Left ventricle myocardium superior (tissue), 1 donor: ENCODE measurements at places on chromosomes 6 and 20. TPM values are rescaled to one million over a fixed set of nuclear protein-coding genes. Genes with fewer than 3 reads are reported as not detected.

The MMP24 gene
- 0.45 TPM for total RNA-seq

- peak; percentile 50 for DNase-seq
Measured at GRCh38 chr6:7912024-7912423, 1.4 kb upstream of the TXNDC5 start.

The SFTA2 gene
- not detected for total RNA-seq

DNA sequence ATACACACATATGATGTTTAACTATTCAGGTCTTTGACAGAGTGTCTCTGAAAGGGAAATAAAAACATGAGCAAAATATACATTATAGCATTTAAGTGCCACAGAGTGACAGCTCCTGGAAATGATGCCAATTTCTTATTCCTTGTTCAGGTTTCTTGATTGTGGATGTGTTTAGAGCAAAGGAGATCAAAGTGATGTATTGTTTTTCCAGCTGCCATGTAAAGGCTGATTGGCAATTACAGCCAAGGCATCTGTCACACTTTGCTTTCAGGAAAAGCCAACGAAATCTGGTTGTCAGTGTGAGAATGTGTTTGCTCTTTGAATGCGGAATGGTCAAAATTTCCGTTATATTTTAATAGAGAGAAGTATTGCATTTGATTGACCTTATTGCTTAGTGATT lies 347.8 kb upstream of the FLRT3 start:
- no peak for DNase-seq

- no peak for DNase-seq
Measured at GRCh38 chr20:10469599-10469998, 34.5 kb downstream of the SLX4IP start.

GRCh38 chr20:54004445-54004844 lies 65.9 kb downstream of the BCAS1 start:
- DNase-seq = no peak

- no peak for DNase-seq
Measured at GRCh38 chr6:34855463-34855862, 32.4 kb downstream of the TAF11 start.

DNA sequence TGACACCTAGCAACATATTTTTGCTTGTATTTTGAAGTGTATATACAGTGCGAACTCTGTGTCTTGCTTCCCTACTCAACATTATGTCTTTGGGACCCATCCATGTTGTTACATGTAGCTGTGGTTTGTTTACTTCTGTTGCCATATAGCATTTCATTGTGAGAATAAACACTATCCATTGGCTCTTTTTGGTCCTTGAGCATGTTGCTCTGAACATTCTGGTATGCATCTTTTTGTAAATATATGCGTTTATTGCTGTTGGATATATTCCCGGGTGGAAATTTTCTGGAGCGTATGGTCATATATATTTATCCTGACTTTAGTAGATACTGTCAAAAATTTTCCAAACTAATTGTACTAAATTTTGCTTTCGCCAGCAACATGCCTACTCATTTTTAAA lies 222.5 kb upstream of the SPTLC3 start:
- DNase-seq = no peak

GRCh38 chr20:12067686-12068085 lies 150.0 kb downstream of the BTBD3 start:
- DNase-seq = no peak

DNA sequence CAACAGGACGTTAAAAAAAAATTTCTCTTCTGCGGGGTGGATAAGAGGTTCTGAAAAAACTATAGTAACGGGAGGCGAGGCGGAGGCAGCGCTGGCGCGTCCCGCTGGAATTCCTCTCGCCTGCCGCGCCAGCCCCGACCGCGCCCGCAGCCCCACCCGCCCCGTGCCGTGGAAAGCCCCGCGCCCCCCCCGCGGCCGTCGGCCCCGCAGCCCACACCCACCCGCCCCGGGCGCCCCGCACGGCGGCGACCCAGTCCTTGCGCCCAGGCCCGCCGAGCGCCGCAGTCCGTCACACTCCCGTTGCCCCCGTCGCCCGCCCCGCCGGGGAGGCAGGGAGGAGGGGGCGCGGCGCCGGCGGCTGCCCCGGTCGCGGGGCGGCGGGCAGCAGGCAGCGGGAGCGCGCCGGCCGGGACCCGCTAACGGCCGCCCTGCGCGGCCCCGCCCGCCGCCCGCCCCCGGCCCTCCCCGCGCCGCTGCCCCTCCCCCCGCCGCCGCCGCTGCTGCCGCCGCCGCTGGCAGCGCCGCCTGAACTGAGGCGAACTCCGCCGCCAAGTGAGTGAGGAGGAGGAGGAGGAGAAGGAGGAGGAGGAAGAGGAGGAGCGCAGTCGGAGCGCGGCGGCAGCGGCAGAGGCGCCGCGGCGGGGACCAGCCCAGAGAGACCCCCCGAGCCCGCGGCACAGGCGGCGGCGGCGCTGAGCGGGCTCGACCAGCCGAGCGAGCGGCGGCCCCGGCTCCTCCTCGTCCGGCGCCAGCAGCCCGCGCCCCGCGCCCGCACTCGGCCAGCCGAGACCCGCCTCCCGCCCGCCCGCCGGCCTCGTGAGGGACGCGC lies at the start of gene QKI:
Gene QKI, plus strand, starts transcription at position 602 of the 829 bp plus-strand sequence. CDS start 476 bp downstream, outside the sequence.
- peak; percentile 93 for DNase-seq

DNA sequence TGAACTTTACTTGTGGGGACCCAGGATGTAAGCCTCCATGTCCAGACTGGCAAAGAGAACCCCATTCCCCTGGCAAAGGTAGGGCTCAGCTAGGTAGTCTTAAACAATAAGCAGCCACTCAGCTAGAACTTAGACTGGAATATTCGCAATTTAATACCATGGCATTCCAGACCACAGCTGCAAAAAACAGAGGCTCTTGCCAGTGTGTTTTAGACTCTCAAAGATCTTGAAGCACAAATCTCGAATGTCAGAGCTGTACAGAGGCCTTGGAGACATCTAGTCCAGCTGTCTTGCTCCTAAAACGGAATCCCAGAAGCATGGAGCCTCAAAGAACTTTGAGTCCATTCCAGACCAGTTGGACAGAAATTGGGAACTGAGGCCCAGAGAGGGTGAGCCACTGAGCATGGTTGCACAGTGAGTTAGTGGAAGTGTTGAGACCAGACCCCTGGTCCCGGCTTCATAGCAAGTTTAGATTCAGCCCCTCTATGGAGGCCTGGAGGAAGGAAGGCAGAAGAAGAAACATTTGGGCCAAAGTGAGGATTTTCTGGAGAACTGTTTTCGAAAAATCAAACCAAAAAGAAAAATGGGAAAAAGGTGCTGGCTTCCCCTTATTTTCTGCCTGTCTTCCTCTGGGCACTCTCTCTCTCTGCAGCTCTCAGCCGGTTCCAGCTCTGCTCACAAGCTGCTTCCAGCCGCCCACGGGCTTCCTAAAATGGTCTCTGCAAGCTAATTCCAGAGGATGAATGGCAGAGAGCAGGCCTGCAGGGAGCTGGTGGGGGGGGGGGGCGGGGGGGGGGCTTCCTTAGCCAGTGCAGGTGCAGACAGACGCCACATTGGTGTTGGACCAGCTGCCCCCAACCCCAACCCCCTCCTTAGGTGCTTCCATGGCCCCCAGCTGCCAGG lies 32.4 kb downstream of the AAR2 start:
- no peak for DNase-seq

DNA sequence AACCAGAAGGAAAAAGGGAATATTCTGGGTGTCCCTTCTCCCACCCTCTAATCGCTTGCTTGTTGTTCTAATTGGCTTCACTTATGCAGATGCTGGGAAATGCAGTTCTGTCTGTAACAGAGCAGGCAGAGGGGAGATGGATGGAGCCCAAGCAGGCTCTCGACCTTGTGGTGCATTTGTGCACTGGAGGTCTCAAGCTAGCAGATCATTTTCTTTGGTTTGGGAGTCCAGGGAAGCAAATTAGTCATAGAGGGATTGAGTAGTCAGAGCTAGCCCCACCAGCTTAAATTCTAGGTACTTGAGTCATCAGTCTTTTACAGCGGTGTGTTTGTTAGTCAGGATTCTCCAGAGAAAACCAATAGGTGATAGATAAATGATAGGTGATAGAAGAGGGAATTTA lies 234.7 kb upstream of the ECI2 start:
- no peak for DNase-seq

GRCh38 chr20:52422574-52423336 lies 231.2 kb upstream of the ZFP64 start:
- DNase-seq = no peak

DNA sequence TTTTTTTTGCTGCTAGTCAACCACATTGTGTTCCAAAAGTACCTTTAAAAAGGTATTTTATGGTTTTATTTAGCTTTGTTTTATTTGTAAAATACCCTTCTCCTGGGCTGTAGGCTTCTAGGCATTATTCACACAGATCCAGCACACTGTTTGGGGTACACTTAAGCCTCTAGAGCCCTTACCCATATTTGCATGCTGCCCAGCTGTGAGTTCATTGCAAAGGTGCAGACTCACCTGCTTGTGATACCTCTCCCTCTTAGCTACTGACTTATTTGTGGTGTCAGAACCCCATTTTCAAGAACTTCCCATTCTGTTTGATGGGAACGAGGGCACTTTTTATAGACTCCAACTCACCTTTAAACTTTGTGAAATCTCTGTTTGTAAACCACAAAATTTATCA lies 69.8 kb downstream of the RIN2 start:
- DNase-seq = no peak

DNA sequence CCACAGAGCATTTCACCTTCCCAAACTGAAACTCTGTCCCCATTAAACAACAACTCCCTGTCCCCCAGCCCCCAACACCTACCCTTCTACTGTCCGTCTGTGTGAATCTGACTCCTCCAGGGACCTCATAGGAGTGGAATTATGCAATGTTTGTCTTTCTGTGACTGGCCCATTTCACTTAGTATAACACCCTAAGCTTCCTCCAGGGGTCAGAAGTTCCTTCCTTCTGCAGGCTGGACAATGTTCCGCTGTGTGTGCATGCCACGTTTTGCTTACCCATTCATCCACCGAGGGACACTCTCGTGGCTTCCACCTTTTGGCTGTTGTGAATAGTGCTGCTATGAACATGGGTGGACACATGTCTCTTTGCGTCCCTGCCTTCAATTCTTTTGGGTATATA lies 37.6 kb upstream of the MPC1 start:
- DNase-seq = no peak

The VEGFA gene
- total RNA-seq = 261 TPM

- no peak for DNase-seq
Measured at GRCh38 chr6:13413466-13413862, 73.9 kb downstream of the GFOD1 start.

GRCh38 chr6:148313488-148313887 lies 29.1 kb upstream of the SASH1 start:
- no peak for DNase-seq

The ACTL10 gene
- total RNA-seq = 0.40 TPM

The GLP1R gene
- 11.6 TPM for total RNA-seq

The OR2H2 gene
- not detected for total RNA-seq

- DNase-seq = no peak
Measured at GRCh38 chr20:61119794-61120410, 132.2 kb upstream of the CDH4 start.

GRCh38 chr6:148746363-148747144 lies at the start of gene UST:
Gene UST (plus strand): TSS chr6:148747030. CDS start chr6:148747431, 401 bp downstream.
- DNase-seq = peak; percentile 86

- no peak for DNase-seq
Measured at GRCh38 chr20:54221353-54221752, 13.5 kb downstream of the PFDN4 start.

The C6orf52 gene
- total RNA-seq = not detected

GRCh38 chr20:62772990-62773844 lies 23.1 kb upstream of the MRGBP start:
- no peak for DNase-seq

DNA sequence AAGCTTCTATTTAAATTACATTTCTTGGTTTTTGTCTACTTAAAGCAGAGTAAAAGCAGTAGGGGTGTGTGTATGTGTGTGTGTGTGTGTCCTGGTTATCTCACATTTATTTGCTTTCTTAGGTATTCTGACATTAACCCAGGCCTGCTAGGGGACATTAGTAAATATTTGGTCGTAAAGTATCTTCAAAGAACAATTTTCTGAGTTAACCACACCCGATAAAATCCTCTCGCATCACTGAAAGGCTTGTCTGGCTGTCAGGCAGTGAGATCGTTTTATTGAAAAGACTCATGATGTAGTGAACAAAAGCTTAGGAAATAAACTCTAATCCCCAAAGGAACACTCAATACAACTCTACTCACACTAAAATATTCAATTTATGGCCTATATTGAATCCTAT lies 77.9 kb downstream of the ZNF217 start:
- DNase-seq = no peak

GRCh38 chr20:48380661-48381060 lies 447.1 kb downstream of the PREX1 start:
- no peak for DNase-seq
